Amniotic stem cell (primary cell): ENCODE measurements at places on chromosomes 6 and 20.

DNA sequence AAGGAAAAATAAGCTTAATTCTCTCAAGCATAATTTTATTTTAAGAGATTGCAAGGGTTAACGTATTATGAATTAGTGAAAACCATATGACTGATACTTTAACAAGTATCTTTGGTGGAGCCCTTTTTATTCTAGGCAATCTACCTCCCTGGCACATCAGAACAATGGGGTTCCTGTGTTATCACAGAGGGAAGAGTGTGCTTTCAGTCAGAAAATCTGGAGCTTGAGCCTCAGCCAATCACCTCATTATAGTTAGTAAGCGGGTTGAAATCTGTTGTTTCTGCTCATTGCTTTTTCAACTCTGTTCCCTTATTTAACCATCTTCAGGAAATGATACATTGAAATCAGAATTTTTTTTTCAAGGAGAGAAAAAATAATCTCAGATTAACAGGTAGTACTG, 391 bp downstream of the ADGRF1 start:
- no peak for DNase-seq

- DNase-seq: no peak
These were observed 163.3 kb downstream of the CD83 start for GRCh38 chr6:14280766-14281293.

DNA sequence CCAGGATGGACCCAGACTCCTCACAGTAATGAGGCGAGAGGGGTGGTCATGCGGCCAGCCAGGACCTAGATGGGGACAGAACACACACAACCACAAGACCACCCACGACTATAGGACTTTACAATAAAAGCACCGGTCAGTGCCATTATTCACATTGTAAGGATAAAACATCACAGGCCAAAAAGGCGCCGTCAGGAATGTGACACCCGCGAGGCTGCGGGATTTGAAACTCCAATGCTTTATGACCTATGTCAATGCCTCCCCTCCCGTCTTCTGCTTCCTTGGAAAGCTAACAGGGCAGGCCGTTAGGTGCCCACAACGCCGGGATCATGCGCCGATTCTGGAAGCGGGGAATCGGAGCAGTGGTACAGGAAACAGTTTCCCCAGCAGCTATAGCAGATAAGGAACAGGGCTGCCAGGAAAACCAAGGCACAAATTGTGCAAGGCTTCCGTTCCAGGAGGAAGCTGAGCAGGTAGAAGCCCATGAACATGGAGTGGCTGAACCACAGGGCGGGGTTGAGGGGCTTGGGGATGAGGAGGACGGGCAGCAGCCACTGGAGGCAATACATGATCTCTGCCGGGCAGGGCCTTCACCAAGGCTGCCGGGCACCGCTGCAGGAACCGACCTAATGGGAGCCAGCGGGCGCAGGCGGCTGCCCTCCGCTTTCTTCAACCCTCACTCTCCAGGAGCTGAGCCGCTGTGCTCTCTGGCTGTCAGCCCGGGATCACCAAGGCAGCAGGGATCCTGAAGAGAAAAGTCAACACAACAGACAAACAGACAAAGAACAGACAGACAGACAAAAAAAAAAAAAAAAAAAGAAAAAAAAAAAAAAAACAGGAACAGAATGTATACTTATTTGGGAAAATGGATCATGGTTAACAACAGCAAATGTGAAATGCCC, 2.2 kb upstream of the NNAT start:
- no peak for DNase-seq

- no peak for DNase-seq
These were observed 53.7 kb downstream of the JARID2 start for GRCh38 chr6:15299430-15300131.

- no peak for DNase-seq
These were observed 246.2 kb downstream of the LRFN2 start for GRCh38 chr6:40340957-40341356.

DNA sequence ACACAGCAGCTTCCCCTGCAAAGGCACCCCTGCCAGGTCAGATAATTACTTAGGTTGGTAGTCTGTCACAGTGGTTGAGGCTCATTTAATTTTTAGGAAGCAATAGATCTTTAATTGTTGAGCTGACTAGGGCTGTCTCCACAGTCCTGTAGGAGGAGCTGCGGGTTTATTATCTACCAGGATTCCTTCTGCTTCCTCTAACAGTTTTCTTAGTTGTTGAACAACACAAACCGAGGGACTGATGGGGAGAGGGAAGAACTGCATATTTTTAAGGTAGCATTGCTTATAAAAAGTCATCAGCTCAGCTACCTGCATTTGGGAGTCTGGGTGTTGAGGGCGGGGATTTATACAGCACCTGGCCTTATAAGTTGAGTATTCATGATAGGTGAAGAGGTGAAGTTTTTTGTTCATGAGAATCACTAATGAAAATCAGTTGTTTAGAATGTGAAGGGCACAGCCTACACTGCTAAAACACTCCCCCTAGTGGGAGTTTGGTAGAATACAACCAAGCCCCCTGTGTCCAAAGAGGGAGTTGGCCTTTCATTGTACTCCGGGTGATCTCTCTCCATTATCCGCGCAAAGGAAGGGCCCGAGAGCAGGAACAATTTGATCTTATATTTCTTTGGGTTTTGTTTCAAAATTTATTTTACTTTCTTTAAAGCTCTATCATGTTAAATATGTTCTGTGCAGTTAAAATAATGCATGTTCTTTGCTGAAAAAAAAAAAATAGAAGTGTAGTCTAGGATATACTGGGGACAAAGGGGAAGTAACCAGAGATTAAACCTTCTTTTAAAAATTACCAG, 69.6 kb downstream of the SSR1 start:
- DNase-seq: no peak

GRCh38 chr6:89895276-89895874, 1.1 kb downstream of the GJA10 start:
- peak; percentile 21 for DNase-seq

DNA sequence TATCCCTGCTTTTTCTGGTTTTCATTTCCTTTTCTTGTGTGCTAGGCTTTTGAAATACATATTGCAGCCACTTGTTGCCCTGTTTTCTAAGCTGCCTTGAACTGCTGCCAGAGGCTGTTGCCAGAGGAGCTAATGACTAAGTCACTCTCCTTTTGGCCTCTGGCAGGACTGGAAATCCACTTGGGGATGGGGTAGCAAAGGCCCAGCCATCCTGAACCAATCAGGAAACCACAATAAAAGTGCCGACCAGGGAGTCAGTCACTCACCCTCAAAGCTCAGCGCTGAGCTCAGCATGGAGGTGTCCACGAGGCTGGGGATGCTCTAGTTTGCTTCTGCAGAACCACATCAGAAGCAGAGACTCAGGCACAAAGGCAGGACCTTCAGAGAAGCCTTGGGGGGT, 813.0 kb downstream of the DHX35 start:
- no peak for DNase-seq

DNA sequence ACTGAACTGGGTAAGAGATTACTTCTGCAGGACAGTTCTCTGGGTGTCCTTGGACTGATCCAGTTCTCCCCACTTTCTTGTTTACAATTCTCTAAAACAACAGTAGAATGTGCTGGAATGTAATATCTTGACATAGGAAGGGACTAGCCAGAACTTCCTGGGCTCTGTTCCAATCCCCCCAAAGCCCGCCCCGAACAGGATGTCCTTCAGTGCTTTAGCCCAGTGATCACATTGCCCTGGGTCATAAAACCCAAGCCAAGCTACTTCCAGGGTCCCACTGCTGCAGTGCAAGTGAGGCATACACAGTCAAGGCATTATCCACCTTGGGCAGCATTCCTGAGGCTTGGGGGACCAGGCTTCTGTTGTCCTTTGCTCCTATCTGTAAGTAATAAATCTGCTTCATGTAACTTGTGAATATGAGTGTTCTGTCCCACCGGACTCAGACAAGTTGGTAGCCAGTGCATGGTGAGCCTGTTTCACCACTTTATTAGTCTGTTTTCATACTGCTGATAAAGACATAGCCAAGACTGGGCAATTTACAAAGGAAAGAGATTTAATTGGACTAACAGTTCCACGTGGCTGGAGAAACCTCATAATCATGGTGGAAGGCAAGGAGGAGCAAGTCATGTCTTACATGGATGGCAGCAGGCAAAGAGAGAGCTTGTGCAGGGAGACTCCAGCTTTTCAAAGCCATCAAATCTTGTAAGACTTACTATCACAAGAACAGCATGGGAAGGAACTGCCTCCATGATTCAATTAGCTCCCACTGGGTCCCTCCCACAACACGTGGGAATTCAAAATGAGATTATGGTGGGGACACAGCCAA, 23.5 kb downstream of the FITM2 start:
- DNase-seq: no peak

DNA sequence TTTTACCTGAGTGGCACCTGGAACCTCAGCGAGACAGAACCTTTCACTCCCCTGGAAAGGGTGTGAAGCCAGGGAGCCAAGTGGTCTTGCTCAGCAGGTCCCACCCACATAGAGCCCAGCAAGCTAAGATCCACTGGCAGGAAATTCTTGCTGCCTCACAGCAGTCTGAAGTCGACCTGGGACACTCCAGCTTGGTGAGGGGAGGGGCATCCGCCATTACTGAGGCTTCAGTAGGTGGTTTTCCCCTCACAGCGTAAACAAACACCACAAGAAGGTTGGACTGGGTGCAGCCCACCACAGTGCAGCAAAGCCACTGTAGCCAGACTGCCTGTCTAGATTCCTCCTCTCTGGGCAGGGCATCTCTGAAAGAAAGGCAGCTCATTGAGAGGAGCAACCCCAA, 134.7 kb upstream of the RSPO3 start:
- DNase-seq: no peak

DNA sequence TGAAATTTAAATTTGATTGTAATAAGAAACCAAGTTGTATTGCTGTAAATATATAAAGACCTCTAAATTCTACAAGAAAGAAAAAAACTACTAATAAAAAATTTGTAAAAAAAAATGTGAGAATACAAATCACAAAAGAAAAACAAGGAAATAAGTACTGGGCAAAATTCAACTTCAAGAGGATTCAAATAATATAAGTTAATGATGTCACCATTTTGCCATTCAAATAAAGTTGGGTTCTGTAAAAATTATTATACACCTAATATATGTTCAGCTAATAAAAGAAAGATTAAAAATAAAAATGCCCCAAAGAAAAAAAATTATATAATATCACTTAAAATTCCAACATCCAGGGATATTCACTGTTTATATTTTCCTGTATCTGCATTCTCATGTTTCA, 47.0 kb upstream of the BMP5 start:
- DNase-seq: no peak

- DNase-seq: no peak
These were observed 33.9 kb downstream of the CHRNA4 start for GRCh38 chr20:63327231-63327745.

- no peak for DNase-seq
These were observed 118.6 kb downstream of the OGFRL1 start for GRCh38 chr6:71406865-71407860.

DNA sequence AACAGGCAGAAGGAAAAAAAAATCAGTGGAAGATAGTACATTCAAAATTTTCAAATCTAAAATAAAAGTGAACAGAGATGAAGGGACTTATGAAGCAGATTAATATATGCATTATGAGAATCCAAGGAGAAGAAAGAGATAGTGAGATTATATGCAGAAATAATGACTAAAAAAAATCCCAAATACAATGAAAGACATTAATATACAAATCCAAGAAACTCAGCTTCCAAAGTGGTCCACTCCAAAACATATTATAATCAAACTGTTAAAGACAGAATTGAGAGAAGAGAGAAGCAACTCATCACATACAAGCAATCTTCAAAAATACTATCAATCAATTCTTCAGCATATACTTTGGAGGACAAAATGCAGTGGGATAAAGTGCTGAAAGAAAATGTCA, 73.5 kb upstream of the CARMIL1 start:
- no peak for DNase-seq

GRCh38 chr20:12775041-12775440, 233.7 kb upstream of the SPTLC3 start:
- no peak for DNase-seq

DNA sequence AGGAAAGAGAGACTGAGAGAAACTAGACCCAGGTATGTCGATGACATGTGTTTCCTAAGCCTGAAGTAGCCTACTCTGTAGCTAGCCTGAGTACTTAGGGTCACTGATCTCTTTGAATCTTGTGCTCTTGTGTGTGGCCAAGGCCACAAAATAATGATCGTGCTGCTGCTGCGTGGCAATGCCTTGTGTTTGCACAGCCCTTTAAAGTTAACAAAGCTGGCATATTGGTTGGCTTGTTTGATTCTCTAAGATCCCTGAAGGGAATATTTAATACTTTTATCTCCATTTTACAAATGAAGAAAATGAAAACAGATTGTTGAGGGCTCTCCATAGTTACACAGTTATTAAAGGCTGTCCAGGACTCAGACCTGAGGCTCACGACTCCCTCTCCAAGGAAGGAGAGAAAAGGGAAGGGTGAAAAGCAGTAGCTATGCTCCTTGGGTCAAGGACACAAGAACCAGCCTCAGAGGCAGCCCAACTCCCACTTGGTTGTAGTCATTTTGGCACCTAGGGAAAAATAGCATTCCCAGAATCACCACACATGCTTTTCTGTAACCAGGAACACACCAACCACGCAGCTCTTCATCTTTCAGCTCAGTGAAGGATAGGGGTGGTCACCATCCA, 130.7 kb downstream of the LRFN2 start:
- no peak for DNase-seq

DNA sequence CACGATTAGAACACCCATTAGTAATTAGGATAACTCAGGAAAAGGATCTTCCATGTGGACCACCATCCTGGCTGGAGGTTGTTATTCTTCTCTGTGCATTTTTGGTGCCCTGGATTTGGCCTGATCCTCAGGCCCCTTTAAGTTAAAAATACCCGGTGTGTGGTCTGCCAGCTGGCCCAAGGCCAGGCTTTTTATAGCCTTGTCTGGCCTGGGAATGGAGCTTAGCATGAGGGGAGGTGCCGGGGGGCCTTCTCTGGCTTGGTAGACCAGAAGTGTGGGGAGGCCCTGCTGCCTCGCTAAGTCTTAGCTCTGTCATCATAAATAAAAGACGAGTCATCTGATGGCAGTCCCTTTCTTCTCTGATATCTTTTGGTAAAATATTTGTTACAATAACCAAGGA, 71.4 kb downstream of the ARID1B start:
- no peak for DNase-seq

GRCh38 chr20:33203444-33203843, 13.7 kb upstream of the BPIFA3 start:
- DNase-seq: no peak

DNA sequence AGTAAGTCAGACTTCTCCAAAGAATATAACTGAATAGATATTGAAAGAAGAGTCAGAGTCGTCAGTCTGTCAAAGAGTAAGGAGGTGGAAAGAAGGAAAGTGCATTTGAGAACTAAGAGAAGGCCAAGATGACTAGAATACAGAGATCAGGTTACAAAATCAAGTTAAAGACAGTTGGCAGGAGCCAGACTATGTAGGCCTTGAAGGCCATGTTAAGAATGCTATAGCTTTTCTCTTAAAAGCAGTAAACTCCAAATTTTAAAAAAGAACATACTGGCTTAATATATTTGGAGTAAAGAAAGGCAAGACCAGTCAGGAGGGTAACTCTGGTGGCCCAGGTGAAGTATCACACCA, 68.8 kb downstream of the IBTK start:
- no peak for DNase-seq

GRCh38 chr20:56588996-56589395, 40.1 kb upstream of the TFAP2C start:
- no peak for DNase-seq

- no peak for DNase-seq
These were observed 48.6 kb downstream of the KDM1B start for GRCh38 chr6:18203786-18204185.
